ENCODE measurements at places on chromosomes 1 and 21.
A peak's percentile ranks its signal among the peaks of the same experiment; 100 is the strongest.

- no peak for DNase-seq
Measured at GRCh38 chr1:150529017-150529416, 13.5 kb downstream of the FALEC start.

DNA sequence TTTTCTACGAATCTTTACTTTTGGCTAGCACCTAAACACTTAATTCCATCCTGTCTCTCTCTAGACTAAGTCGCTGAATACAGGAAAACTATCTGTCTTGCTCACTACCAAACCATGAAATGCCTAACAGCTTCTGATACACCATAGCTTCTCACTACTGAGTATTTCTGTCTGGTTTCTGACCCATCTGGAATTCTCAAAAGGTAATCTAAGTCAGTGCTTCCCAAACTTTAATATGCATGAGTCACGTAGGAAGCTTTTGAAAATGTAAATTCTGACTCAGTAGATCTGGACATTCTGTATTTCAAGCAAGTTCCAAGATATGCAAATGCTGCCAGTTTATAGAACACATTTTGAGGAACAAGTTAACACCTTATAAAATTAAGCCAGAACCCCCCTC is 9.2 kb upstream of the OVGP1 start:
- DNase-seq: no peak

GRCh38 chr1:19644681-19645410 is 735 bp downstream of the NBL1 start:
- no peak for DNase-seq

- no peak for DNase-seq
Measured at GRCh38 chr21:41500931-41501381, 7.0 kb downstream of the TMPRSS2 start.

- no peak for DNase-seq
Measured at GRCh38 chr1:109237512-109237911, 11.8 kb upstream of the CELSR2 start.

DNA sequence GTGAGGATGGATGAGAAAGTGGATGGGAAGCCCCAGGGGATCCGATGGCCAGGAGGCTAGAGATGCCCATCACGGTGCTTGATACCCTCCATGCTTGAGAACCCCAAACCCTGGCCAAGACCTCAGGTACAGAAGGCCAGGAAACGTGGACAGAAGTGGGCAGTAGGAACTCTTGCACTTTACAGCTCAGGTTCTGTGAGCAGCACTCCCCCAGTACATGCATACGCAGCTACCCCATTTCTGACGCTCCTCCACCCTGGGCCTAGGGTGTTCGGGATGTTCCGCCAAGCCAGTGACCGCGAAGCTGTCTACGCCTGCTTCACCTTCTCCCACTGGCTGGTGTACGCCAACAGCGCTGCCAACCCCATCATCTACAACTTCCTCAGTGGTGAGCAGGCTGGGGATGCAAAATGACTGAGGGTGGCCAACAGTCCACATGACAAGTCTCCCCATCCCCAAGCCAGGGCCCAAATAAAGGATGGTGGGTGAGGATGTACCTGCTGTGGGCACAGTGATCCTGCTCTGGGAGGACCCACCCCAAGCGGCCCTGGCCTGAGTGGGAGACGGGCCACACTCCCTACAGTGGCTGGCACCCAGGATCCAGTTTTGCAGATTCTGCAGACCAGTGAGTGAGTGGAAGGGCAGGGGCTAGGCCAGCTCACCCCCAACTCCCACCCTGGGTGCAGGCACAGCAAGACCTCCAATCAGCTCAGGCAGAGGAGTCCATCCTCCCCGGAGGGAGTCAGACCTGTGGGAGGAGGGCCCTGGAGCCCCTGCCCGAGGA is 7.4 kb downstream of the HCRTR1 start:
- no peak for DNase-seq

DNA sequence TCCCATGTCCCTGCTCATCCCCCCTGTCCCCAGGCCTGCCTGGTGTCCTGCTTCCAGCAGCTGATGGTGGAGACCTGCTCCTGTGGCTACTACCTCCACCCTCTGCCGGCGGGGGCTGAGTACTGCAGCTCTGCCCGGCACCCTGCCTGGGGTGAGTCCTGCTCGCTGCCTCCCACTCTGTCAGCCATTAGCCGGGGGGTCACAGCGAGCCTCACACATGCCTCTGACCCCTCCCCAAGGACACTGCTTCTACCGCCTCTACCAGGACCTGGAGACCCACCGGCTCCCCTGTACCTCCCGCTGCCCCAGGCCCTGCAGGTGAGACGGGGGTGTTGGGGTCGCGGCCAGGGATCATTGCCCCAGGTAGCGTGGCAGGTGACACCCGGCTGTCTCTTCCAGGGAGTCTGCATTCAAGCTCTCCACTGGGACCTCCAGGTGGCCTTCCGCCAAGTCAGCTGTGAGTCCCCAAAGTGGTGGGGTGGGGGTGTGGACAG is 10.0 kb downstream of the SCNN1D start:
- no peak for DNase-seq

- DNase-seq: no peak
Measured at GRCh38 chr1:169517558-169518186, 31.9 kb upstream of the SLC19A2 start.

GRCh38 chr21:35940074-35940927 is 120.0 kb downstream of the SETD4 start:
- DNase-seq: peak; percentile 85

DNA sequence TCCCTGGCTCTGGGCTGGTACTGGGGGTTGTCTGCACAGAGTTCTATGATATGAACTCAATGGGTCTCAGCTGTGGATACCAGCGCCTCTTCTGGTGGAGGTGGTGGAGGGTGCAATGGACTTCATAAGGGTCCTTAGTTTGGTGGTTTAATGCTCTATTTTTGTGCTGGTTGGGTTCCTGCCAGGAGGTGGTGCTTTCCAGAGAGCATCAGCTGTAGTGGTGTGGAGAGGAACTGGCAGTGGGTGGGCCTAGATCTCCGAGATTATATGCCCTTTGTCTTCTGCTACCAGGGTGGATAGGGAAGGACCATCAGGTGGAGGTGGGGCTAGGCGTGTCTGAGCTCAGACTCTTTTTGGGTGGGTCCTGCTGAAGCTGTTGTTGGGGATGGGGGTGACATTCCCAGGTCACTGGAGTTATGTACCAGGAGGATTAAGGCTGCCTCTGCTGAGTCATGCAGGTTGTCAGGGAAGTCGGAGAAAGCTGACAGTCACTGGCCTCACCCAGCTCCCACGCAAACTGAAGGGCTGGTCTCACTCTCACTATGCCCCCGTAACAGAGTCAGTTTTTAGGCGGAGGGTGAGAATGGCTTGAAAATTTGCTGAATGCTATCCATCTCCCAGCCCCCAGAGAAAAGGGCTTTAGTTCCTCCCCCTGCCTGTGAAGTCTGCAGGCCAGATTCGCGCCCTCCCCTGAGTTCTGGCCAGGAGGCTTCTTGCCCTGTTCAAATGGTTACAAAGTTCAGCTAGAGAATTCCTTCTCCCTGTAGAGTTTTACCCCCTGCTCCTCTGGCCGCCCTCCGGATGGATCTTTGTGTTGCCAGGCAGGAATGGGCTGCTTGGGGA is 902.9 kb downstream of the LTN1 start:
- no peak for DNase-seq

- DNase-seq: no peak
Measured at GRCh38 chr21:45852886-45853400, 128.6 kb upstream of the COL6A1 start.

DNA sequence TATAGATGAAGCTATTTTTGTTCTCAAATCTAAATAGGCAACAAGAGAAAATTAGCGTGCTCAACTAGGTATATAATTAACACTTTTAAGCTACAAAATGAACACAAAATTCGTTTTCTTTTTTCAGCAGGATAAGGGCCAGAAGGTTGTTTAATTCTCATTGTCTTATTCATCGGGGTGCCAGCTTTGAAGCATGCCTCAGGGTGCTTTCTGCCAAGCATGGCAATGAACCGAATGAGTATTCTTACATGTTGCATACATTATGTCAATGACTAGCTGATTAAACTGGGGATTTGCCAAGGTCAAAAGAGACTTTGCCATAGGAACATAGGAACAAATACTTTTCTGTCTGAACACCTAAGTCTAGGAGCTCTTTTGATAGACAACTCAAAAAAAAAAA is 102.0 kb upstream of the MAP1LC3C start:
- DNase-seq: no peak

GRCh38 chr1:19643602-19644394 is at the start of gene NBL1:
Gene NBL1, plus strand, starts transcription at chr1:19644311. Its CDS starts 10,720 bp downstream, at chr1:19655031.
- no peak for DNase-seq

- DNase-seq: no peak
Measured at GRCh38 chr1:51237351-51238033, 1.4 kb downstream of the RNF11 start.

GRCh38 chr1:19430121-19431068 is 54.9 kb downstream of the CAPZB start:
- DNase-seq: no peak

DNA sequence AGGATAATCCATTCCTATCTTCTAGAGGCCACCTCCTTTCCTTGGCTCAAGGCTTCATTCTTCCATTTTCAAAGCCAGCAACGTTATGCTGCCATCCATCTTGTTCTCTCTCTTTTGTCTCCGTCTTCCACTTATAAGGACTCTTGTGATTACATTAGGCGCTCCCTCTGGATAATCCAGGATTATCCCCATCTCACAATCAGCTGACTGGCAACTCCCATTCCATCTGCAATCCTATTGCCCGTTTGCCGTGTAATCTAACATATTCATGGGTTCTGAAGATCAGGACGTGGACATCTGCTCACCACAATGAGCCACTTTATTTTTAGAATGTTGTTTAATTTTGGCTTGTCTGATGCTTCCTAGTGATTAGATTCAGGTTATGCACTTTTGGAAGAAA is 89.3 kb downstream of the EBNA1BP2 start:
- DNase-seq: no peak

DNA sequence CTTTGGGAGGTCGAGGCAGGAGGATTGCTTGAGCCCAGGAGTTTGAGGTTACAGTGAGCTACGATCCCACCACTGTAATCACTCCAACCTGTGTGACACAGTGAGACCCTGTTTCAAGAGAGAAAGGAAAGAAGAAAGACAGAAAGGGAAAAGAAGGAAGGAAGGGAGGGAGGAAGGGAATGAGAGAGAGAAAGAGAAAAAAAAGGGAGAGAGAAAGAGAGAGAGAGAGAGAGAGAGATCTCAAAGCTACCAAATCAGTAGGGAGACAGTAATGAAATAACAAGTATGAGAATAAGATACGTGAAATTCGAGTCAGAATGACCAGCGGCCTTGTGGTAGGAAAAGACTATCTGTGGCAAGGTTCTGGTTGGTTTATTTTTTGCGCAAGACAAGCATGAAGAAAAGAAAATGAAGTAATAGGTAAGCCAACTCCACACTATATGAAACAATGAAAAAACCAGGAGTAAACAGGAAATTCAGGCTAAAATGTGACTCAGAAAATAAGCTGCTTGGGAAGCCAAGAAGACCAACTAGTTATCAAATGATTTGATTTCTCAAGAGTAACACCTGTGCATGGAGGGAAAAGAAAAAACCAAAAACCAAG is 8.9 kb downstream of the MTF1 start:
- DNase-seq: no peak

- DNase-seq: no peak
Measured at GRCh38 chr1:245031041-245031440, 123.7 kb upstream of the KIF26B start.

- no peak for DNase-seq
Measured at GRCh38 chr1:61449410-61449809, 275.5 kb downstream of the TM2D1 start.

- DNase-seq: no peak
Measured at GRCh38 chr1:78055565-78056132, 9.9 kb downstream of the GIPC2 start.

DNA sequence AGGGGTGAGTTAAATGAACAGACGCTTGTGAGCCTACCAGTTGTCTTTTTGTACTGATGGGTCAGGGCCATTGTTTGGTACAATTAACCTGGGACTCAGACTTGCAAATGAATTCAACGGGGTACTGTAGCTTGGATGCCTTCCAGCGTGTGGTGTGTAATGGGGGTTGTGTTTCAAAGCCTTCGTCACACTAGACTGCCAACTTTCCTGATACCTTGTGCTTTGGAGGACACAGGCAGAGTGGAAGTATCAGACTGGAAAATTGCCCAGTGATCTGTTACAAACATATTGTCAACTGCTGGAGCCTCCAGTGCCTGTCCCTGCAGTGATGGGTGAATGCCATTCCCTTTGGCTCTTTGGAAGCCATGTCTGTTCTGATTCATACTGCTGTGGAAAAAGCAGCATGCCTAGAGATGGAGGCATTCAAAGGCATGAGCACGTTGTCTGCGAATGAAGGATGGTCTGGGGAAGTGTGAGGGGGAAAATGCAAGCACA is 384.5 kb downstream of the LMX1A start:
- no peak for DNase-seq

- DNase-seq: no peak
Measured at GRCh38 chr1:10449751-10450150, at the start of gene CORT. Gene CORT, plus strand, starts transcription at chr1:10450031. Its CDS starts 193 bp downstream, at chr1:10450224.

DNA sequence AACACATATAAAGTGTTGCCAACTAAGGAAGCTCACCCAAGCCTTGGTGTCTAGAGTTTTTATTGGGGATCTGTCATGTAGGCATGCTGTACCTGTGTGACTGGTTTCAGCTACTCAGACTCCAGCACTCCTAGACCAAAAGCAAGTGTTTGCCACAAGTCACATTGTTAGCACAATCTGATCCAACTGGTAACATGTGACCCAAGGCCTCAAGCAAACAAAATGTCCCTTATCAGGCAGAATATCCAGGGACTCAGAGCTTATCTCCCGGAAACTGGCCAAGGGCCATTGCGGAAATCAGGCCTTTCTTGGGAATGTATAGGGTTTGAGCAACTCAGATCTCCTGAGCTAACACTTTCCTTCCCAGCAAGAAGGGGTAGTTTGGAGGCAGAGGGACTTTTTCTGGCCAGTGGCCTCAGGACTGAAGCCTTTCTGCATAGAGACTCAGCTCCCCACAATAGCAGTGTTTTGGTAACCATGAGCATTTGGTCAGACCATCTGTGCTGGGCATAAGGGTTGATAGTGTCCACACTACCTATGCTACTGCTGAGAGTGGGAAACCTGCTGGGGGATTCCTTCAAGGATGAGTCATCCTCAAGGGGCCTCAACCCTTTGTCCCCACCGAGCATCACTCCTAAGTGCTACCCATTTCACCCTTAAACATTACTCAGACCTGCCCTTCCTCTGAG is 29.6 kb downstream of the NHLH2 start:
- DNase-seq: no peak

DNA sequence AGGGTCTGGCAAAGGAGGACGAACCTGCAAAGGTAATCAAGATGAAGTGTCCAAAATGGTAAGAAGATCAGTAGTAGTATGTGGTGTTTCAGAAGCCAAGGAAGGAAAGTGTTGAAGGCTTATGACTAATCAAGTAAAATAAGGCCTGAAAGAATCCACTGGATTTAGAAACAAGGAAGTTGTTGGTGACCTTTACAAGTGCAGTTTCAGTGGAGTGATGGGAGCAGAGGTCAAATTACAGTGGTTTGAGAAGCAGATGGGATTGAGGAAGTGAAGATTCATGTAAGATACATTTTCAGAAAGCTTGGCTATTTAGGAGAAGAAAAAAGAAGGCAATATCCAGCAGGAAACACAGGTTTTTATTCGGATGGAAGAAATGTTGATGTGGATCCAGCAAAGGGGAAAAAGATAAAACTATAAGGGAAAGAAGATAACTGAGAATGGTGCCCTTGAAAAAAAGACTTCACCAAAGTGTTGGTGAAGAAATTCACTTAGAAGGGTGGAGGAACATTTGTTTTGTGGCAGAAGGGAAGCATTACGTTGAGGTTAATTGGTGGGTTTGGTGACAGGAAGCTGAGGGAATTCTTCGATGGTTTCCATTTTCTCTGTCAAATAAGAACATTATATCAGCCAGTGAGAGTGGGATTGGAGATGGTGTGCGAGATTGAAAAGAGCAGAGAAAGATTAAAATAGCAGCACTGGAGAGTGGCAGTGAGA is 2.1 kb downstream of the ARMH1 start:
- DNase-seq: no peak

GRCh38 chr1:203178083-203178482 is 2.5 kb upstream of the MYBPH start:
- DNase-seq: no peak

Measured in hippocampal formation (tissue), 2 donors.